Right atrium auricular region (tissue), 2 donors: ENCODE measurements at places on chromosomes 1 and 21. TPM values are rescaled to one million over a fixed set of nuclear protein-coding genes. Genes with fewer than 3 reads are reported as not detected.

DNA sequence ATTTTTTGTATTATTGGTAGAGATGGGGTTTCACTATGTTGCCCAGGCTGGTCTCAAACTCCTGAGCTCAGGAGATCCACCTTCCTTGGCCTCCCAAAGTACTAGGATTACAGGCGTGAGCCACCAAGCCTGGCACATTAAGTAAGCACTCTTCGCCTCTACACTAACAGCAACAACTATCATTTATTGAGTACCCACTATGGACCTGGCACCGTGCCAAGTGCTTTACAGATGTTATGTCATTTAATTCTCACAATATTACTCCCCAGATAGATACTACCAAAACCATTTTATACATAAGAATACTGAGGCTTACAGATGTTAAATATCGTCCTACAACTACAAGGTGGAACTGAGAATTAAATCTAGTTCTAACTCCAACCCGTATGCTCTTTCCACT, 50.1 kb downstream of the TUT4 start:
- DNase-seq, result no peak

DNA sequence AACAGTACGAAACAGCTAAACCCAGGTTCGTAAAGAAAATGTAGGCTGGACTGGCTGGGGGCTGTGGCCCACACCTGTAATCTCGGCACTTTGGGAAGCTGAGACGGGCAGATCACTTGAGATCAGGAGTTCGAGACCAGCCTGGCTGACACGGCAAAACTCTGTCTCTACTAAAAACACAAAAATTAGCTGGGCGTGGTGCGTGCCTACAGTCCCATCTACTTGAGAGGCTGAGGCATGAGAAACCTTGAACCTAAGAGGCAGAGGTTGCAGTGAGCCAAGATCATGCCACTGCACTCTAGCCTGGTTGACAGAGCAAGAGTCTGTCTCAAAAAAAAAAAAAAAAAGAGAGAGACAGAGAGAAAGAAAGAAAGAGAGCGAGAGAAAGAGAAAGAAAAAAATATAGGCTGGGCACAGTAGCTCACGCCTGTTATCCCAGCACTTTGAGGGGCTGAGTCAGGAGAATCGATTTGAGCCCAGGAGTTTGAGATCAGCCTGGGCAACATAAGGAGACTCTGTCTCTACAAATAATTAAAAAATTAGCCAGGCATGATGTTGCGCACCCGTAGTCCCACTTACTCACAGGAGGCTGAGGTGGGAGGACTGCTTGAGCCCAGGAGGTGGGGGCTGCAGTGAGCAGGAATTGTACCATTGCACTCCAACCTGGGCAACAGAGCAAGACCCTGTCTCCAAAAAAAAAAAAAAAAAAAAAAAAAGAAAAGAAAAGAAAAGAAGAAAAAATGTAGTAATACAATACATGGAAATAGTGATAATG, 35.7 kb downstream of the CAPZB start:
- no peak for DNase-seq

- no peak for DNase-seq
Measured at GRCh38 chr1:157562515-157562914, 10.2 kb upstream of the FCRL5 start.

GRCh38 chr1:37438869-37439343, 35.5 kb upstream of the ZC3H12A start:
- DNase-seq, result no peak

IFI44L gene
- 4.4 TPM for total RNA-seq

GRCh38 chr1:159172614-159173291, 1.3 kb downstream of the CADM3 start:
- DNase-seq, result no peak

GRCh38 chr1:33516428-33516827, 44.0 kb downstream of the ZSCAN20 start:
- no peak for DNase-seq
